CD4-positive, alpha-beta T cell treated with Interleukin-6 at 100 ng/mL for 8 hours (primary cell): ENCODE measurements at places on chromosomes 7 and 10.

DNA sequence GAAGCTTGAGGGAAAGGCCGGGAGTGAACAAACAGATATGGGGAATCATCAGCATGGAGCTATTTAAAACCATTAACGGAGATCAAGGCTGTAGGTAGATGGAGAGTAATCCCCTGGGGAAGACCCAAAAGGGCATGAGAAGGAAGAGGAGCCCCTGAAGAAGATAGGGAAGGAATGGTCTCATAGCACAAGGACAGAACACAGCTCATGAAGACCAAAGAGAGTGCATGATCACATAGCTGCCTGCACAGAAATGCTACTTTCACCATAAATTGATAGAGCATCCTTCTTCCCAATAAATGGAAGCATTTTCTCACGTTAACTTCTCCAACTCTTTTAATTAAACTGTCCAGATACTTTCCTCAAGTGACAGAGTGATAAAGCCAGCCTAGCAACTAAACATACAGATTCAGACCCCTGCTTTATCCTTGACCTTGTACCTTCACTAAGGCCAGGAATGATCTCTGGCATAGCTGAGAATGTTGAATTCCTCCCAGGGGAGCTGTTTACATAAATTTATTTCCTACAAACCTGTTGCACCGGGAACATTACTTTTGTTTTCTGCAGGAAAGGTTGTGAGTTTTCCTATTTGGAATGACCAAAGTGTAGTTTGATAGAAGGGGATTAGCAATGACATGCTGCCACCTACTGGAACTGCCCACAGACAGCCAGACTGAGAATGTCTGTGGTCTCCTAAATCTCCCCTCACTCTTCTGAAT is 110.8 kb upstream of the LRGUK start:
- DNase-seq, result no peak

DNA sequence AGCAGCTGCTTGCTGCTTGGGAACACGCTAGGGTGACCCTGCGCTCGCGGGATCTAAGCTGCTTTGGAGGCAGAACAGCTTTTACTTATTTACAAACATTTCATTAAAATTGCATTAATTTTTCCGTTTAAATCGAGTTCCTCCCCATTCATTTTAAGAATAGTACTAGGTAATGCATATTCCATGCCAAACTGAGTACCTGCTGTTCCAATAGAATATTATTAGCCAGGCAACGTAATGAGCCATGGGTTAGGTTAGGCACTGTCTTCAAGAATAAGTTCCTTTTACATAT is 860 bp downstream of the EXOC6 start:
- no peak for DNase-seq

DNA sequence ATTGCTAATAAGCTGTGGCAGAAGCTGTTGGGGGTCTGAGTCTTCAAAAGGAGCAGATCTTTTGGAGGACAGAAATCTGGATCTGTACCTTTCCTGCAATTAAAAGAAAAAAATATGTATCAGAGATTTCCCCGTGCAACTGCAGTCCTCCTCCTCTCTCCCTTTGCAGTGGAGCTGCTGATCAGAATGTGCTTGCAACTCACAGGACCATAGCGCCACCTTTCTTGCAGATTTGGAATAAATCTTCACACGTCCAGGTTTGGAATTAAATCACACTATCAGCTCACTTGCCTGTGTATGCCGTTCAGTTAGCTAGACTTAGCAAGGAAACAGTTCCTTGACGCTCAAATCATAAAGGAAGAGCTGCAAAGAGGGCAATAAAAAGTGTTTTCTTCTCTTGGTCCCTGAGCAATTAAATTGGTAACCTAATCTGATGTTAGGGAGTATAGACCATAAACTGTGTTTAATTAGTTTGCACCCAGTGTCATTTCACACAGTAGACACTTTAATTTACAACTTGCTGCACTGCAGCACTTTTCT is 77.4 kb downstream of the PON1 start:
- DNase-seq, result no peak

- no peak for DNase-seq
Measured at GRCh38 chr10:89025453-89025852, 34.9 kb downstream of the FAS start.

DNA sequence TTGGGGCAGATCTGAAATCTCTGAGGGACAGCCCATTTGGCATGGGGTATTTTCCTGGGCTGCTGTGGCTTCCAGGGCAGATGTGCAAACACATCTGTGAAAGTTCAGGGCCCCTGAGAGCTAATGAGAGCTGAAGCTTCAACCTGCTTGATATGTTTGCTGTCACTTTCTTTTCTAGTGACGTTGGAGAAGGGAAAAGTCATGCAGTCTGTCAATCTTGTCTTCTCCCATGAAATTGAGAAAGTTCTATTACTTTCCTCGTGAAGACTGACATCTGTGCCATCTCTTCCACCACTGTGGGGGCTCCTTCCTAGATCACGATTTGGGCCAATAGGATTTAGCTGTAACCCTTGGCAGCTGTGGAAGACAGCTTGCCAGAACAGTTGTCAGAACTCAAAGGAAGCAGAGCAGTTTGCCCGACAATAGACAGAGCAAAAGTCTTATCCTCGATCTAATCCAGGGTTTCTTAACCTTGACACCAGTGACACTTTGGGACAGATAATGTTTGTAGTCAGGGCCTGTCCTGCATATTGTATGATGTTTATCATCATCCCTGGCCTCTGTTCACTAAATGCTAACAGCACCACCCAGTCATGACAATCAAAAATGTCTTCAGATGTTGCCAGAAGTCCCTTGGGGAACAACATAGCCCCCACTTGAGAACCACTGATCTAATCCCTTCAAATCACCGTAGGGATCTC is 586.5 kb downstream of the LRMDA start:
- DNase-seq, result no peak

DNA sequence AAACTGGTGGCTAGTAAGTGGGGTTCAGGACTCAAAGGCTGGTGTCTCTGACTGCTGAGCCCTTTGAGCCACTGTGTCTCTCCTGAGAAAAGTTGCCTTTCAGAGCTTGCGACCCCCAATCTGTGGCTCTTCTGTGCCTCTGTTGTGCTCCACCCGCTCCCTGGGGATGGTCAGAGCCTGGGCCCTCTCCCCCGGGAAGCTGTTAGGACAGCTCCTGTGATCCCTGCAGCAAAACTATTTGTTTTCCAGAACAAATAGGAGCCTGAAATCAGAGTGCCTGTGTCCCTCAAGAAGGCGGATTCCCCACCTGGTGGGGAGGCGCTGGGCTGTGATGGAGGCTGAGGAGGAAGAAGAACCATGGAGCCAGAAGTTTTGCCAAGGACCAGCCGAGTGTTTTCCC is 56.4 kb upstream of the MXI1 start:
- DNase-seq, result no peak
